ACHN (cell line): ENCODE measurements at places on chromosomes 6 and 20.
A peak's percentile ranks its signal among the peaks of the same experiment; 100 is the strongest.

- DNase-seq, result peak; percentile 93
Measured at GRCh38 chr20:10671221-10671918, 2.4 kb downstream of the JAG1 start.

DNA sequence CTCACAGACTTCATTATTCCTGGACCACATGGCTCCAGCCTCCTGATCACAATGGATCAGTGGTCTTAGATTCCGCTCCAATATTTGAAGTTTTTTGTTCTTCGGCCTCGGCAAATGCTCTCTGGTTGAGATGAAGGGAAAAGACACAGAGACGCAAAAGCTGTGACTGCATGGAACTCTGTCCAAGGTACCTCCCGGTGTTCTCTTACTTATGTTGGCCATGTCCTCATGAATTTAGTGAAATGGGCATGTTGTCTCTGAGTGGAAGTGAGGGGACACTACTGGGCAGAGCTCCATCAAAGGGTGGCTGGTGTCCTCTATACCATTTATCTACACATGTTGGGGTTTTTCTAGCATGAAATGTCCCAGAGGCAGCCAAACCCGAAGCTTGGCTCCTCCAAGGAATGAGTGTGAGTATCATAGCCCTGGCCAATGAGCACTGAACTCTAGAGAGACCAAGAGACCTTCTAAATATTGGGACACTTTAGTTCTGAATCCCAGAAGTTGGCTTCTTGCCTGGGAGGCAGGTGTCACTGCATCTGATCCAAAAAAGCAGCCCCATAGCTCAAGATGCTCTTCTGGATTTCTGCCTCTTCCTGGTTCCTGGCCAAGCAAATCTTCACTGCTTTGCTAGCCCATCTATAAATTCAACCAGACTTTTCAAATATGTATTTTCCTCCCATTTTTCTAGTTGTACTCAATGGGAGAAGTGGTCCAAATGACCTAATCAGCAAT lies 34.1 kb downstream of the HLA-G start:
- DNase-seq, result no peak

DNA sequence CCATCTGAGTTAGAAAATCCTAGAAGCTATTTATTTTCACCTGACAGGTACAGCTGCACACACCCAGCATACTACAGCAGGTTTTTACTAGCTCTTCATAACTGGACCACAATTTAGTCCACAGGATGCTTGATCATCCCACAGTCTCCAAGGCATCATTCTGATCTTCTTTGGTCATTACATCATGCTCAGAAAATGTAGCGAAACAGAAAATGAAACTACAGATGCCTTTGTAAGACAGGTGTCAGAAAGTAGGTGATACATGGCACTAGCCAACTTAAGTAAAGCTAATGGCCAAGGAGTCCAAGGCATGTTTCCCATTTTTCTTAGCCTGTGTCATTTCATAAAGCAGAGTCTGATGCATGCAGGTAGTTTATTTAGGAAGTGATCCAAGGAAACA lies 102.3 kb downstream of the HTR1B start:
- no peak for DNase-seq

GRCh38 chr6:4802312-4802935 lies 26.2 kb downstream of the CDYL start:
- DNase-seq, result no peak

DNA sequence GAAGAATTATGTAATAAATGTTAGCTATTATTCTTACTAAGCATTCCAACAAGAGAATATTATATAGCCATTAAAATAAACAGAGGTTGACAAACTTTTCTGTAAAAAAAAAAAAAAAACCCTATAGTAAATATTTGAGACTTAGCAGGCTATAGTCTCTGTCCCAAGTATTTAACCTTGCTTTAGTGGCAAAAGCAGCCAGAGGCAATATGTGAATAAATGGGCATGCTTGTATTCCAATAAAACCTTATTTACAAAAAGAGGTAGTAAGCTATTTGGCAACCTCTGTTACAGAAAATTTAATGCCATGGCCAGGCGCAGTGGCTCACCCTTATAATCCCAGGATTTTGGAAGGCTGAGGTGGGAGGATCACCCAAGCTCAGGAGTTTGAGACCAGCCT lies 14.6 kb downstream of the CDK5RAP1 start:
- no peak for DNase-seq

- DNase-seq, result no peak
Measured at GRCh38 chr6:86888301-86888700, 49.0 kb upstream of the HTR1E start.

DNA sequence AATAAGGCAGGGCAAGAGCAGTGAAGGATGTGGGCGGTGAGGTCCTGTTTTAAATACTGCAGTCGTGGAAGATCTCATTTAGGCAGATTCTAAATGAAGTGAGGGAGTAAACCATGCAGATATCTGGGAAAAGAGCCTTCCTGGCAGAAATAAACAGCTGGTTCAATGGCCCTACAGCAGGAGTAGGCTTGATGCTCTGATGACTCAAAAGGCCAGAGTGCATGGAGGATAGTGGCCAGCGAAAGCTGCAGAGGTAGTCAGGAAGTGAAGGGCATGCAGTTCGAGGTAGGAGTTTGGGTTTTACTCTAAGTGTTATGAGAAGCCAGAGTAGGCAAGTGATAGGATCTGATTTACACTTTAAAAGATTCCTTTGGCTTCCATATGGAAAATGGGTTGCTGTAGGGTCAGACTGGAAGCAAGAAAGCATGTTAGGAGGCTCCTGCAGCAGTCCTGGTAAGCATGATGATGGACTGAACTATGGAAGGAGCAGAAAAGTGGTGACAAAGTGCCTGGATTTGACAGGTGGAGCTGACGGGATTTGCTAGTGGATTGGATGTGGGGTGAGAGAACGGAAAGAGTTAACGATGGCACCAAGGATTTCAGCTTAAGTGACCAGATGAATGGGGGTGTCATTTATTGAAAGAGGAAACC lies 150.0 kb downstream of the GJA10 start:
- DNase-seq, result no peak

GRCh38 chr6:46490425-46491200 lies 636 bp downstream of the RCAN2 start:
- DNase-seq, result no peak

GRCh38 chr6:152380351-152380767 lies 256.8 kb downstream of the SYNE1 start:
- peak; percentile 65 for DNase-seq

GRCh38 chr6:129893640-129894039 lies 32.5 kb upstream of the TMEM244 start:
- DNase-seq, result peak; percentile 10

- peak; percentile 31 for DNase-seq
Measured at GRCh38 chr6:82365016-82365795, 1.6 kb downstream of the TPBG start.

GRCh38 chr6:26216886-26217713 lies 129.9 kb downstream of the HFE start:
- DNase-seq, result peak; percentile 69
